Activated effector memory CD4-positive, alpha-beta T cell treated with Interleukin-2 at 50 U/mL for 16 hours (primary cell): ENCODE measurements at places on chromosomes 2 and 18.

GRCh38 chr2:190910341-190911136, 29.9 kb downstream of the GLS start:
- DNase-seq: no peak

DNA sequence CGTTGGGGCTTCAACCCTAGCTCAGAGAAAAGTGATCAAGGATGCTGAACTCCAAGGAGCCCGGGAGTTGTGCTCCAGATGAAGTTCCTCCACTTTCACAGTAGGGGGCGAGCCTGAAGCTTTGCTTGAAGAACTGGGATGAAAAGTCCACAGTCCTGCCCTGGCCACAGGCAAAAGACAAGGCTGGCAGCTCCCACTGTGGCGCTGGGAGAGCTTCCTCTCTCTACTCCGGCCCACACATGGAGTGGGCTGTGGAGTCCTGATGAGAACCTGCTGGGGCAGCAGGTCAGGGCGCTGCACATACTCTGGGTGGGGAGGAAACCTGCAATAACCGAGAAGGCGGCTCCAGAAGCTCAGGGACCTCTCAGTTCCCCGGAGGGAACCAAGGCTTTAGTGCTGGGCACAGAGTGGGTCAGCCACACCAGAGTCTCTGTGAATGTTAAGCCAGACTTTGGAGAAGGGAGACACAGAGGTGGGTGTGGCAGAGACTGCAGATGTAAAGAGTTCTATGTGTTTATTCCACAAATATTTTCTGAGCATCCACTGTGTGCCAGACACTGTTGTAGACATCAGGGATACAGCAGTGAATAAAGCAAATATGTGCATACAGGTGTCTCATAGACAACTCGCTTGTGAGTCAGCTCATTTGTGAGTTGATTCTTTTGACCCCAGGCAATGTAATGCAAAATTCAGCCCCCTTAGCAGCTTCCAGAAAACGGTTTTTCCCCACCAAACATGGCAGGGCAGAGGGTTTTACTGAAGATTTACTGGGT, 48.0 kb upstream of the MRPL33 start:
- DNase-seq: no peak

GRCh38 chr2:62406573-62407043, 99.4 kb downstream of the TMEM17 start:
- no peak for DNase-seq

GRCh38 chr2:119616421-119616820, 62.6 kb upstream of the TMEM177 start:
- DNase-seq: no peak

DNA sequence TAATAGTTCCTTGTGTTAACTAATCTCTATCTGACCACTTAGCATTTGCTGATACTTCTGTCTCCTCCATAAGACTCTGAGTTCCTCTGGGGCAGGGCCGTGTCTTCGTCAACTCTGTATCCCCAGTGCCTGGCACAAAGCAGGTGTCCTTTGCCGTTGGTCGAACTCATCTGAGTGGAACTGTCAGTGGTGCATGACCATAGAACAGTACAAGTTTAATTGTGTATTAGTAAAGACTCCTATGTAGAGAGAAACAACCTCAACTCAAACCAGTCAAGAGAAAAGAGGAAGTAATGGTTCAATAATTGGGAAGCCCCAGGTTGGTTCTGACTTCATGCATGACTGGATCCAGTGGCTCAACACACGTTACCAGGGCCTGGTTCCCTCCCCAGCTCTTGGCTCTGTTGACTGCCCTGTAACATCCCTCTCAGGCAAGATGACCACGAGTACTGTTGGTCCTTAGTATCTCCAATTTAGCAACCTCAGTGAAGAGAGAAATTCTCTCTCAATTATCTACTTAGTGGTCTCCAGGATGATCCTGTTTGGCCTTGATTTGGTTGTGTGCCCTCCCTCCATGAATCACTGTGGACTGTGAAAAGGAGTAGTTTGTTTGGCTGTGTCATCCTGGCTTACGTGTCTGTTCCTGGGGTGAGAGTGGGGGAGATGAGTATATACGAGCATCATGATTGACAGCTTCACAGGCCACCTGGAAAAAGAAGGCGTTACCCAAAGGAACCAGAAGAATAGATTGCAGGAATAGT, 58.5 kb upstream of the MSH6 start:
- DNase-seq: no peak

DNA sequence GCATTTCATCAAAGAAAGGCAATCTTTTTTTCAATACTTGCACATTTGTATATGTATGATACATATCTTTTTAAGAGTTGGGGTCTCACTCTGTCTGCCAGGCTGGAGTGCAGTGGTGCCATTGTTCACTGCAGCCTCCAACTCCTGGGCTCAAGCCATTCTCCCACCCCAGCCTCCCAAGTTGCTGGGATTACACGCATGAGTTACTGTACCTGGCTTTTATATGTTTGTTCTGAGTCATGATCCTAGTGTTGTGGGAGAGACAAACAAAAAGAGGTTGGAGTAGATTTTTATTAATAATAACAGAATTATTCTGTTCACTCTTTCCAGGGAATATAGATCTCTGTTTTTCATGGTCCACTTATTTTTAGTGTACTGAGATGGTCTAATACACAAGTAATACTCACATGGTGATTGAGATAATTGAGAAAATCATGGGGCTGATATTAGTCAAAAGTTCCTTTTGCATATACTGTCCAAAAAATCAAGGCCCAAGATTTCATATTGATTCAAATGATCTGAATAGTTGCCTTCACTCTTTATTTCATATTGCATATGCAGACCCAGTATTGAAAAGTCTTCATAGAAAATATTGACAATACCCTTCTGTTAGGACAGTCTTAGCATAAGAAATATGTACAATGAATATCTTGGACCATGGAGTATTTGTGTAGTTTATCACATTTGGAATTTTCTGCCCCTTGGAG, 138.3 kb downstream of the FMNL2 start:
- no peak for DNase-seq

DNA sequence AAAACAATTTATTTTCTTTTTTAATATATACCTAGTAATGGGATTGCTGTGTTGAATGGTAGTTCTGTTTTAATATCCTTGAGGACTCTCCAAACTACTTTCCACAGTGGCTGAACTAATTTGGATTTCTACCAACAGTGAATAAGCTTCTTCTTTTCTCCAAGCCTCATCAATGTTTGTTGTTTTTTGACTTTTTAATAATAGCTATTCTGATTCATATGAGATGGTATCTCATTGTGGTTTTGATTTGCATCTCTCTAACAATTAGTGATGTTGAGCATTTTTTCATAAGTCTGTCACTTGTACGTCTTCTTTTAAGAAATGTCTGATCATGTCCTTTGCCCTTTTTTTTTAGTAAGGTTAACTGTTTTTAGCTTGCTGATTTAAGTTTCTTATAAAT, 863.3 kb downstream of the CNTNAP5 start:
- no peak for DNase-seq

- DNase-seq: no peak
Measured at GRCh38 chr2:231853105-231853504, 66.9 kb downstream of the COPS7B start.

DNA sequence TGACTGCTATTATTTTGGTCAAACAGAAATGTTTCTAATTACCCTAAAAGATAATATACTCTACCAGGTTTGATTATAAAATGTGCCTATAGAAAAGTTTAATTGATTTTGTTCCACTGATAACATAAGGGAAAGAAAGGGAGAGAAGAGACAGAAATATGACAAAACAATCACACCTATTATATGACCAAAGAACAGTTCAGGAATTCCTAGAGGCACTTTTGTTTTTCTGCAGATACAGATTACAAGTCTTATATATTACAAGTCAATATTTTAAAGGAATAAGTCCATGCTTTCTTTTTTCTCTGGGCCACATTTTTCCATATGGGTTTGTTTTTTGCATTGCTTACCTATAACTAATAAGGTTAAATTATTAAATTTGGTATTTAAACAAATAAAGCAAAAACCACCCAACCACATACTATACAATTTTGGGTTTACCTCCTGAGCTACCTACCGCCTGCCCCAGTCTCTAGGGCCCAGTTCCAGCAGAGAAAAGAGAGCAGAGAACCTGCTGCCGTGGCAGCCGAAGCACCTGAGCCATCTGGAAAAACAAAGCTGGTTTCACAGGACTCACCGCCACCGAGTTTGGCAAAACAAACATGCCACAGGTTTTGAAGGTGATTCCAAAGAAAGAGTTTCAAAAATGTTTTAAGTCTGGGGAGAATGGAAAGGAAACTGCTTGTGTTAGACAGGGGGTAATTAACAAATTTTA, 92.1 kb downstream of the DYM start:
- no peak for DNase-seq

DNA sequence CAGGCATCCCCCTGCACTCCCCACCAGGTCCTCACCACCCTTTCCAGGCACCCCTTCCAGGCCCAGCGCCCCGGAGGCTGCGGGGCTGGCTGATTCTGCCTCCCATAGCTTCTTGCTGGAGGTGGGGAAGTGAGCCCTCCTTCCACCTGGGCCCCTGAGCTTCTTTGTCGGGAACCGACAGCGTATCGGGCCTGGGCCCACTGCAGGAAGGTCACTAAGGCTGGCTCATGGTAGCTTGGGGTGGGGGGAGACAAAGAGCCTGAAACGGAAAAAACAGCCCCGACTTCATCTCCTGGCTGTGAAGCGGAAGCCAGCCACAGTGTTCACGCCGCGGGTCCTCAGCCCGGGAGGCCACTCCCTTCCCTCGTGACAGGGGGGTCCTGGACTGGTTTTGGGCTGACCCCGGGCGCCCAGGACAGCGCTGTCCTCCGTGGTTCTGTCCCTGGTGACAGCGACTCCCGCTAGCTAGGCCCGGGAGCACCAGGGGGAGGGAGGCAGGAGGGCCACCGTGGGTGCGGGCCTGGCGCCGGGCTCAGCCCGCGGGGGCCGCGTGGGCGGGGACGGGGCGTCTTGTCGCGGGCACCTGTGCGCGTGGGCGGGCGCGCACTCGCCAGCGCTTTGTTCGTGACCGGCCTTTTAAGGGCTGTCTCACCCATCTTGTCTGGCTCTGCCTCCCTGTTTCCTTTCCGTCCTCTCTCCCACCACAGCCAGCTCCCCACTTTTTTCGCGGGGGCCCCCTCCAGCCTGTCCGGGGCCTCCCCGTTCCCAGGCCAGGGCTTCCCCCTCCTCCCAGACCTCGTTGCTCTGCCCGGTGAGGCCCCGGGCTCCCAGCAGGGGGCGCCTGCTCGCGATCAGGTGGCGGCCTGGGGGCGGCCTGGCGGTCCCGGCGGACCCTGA, 64.9 kb downstream of the DNMT3A start:
- DNase-seq: peak; percentile 65

DNA sequence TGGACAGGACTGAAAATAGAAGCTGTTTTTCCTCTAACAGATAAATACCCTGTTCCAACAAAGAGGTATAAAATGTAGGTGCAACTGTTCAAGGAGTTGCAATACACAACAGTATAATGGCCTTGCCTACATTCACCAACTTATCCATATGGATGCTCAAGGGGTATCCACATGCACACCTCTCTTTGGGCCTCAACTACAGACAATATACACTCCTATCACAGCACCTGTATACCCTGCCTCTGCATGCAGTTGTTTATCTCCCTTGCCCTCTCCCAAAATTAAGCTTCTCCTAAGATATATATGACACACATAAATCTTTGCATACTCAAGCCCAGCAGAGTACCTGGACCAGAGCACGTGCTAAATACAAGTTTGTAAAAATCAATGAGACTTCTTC, 37.3 kb downstream of the DARS1 start:
- DNase-seq: no peak

- no peak for DNase-seq
Measured at GRCh38 chr18:36249392-36249791, 48.1 kb upstream of the FHOD3 start.

DNA sequence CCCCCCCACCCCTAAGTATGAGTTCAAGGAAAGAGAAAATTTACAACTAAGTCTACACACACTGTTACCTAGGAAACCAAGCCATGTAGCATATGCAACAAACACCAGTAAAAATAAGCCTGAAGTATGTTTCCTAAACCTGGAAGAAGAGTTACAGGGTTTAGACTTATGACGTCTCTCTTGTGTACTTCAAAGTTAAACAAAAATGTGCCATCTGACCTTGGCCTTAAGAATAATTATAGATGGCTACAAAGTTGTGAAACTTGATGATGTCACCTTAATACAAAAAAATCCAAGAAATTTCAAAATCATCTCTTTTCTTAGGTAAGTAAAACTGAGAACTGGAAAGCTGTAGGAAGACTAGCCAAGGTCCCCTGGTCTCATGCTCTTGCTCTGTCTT, 297.6 kb upstream of the NRXN1 start:
- DNase-seq: no peak

DNA sequence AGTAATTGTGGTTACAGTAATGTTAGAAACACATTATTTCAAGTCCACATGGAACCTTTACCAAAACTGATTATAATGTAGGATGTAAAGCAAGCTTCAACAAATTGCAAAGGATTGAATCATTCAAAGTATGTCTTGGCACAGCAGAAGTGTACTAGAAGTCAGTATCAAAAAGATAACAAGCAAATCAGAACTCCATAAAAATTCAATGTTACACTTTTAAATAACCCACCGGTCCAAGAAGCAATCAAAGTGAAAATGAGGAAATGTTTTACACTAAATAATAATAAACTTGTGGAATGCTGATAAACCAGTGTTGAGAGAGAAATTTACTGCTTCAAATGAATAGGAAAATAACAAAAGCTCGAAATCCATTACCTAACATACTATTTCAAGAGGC, 47.7 kb downstream of the TTC21B start:
- no peak for DNase-seq

DNA sequence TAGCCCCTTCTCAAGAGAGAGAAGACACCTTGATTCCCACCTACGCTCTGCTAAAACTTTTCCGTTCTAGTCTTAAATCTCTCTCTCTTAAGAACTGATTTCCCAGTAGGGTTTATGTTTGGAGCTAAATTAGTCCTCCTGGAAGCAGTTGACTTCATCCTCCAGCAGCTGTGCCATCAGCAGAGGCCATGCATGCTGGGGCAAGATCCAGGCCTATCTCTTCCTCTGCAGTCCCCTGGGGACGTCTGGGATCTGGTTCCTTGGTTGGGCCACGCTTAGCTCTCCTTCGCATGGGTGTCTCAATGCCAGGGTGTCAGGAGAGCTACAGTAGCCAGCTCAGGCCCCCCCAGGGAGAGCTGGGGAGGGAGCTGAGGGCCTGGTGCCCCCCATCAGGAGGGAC, 49.7 kb downstream of the HPCAL1 start:
- no peak for DNase-seq

DNA sequence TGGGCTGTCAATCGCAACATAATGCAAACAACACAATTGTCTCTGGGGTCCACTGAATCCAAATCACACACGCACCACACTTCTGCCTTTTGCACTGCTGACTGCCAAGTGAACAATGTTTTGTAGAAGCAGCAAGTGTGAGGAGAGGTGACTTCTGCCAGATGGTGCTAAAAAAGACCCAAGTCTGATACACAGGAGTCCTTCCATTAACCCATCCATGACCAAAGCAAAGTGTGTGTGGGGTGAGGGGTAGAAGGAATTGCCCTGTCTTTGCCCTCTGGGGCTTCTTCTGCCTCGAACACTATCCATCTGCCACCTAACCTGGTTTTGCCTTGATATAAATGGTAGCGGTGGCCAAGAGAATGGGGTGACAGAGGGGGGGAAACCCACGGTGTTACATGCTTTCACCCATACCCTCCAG, 50.0 kb downstream of the C2orf42 start:
- no peak for DNase-seq
